CD4-positive, alpha-beta T cell treated with Interleukin-12 subunit alpha and Interleukin-12 subunit beta, for 1 hour (primary cell): ENCODE measurements at places on chromosomes 6 and 20.
A peak's percentile ranks its signal among the peaks of the same experiment; 100 is the strongest.

DNA sequence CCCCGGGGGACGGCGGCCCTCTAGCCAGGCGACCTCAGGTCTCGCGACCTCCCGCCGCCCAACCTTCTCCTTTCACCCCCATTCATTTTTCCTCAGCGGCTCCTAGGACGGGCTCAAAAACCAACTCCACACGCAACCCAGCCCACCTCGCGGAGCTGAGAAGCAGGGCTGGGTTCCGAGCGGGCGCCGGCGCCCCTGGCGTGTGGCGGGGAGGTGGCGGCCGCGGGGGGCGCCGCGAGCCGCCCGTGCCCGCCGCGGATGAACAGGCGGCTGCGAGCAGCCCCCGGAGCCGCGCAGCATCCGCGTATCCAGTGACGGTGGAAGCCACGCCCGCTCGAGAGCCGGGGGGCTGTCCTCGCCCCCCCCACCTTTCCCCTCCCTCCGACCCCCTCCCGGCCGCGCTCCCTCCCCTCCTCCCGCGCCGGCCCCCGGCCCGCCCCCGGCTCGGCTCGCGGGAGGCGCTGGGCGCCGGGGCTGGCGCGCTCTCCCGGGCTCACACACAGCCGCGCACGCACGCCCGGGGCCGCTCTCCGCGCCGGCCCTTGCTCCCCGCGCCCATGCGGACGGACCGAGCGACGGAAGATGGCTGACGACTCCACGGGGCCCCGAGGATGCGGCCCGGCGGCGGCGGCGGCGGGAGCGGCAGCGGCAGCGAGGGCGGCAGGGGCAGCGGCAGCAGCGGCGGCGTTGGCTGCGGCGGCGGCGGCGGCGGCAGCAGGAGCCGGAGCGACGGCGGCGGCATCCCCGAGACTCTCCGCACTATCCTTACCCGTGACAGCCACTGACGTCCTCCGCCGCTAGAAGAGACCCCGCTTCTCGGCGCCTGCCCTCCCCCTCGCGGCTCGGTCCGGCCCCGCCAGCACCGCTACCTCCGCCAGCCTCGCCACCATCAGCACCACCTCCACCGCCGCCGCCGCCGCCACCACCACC is at the start of gene SOBP:
Gene SOBP (plus strand): TSS at position 482 of the 930 bp plus-strand sequence. CDS start 500 bp downstream, outside the sequence.
- peak; percentile 41 for DNase-seq

DNA sequence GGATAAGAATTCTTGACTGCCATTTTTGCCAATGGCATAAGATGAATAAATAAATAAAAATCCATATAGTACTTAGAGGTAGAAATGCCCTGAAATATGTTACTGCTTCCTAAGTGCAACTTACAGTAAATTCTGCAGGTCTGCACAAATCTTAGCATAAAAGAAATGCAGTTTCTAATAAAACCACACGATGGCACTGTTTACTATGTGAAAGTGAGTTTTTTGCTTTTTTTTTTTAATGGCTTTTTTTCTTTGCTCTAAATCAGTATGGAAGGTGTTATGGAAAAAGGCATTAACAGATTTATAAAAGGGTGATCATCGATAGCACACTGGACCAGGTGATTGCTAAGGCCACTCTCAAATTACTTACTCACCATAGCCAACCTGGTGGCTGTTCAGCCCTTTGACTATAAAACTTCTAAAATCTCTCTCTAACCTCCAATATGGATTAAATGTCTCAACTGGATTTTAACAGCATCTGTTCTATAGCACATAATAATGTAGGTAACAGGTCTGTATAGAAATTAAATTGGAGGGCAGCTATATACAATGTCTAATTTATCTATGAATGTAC is 45.8 kb downstream of the AHI1 start:
- peak; percentile 54 for DNase-seq

DNA sequence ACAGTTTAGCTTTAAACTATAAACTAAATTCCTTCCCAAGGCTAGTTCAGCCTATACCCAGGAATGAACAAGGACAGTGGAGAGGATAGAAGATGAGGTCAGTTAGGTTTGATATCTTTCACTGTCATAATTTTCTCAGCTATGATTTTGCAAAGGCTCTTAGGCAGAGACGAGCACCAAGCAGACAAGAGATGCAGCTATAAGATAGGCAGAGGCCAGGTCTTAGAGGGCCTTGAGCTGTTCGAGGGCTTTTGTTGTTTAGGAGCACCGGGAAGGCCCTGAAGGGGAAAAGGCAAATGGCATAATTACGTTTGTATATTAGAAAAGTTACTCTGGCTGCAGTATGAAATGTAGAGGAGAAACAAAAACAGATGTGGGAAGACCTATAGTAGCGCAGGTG is 59.8 kb downstream of the DOP1A start:
- no peak for DNase-seq

- no peak for DNase-seq
Observed at GRCh38 chr20:3681931-3682781, at the start of gene ADAM33. ADAM33 (minus strand) TSS chr20:3682010; CDS start chr20:3682004, 6 bp downstream.

- no peak for DNase-seq
Observed at GRCh38 chr6:42337985-42338743, 113.6 kb downstream of the TRERF1 start.

DNA sequence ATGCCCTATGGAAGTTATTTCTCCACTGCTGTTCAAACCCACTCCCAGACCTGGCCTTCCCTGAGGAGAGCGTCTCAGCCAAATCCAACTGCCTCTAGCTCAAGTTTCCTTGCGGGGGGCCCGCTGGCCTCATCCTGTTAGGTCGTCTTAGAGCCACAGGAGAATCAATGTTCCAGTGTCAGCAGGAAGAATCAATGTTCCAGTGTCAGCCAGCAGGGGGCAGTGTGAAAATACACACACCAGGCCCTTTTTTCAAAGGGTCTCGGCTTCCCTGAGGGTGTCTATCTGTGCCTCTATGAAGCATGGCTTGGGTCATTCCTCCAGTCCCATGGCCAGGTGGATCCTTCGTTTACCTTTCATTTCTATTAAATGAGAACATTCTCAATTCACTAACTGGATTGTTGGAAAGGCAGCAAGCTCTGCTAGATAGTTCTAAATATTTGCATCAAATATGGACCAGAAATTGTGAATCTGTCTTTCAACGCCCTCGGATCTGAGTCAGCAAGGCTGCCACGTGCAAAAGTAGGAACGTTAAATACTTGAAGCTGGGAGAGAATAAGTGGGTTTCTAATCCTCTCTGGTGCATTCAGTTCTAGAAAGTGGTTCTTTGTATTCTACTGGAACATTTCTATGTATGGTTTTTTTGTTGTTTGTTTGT is 19.2 kb downstream of the PRND start:
- DNase-seq, result peak; percentile 70

DNA sequence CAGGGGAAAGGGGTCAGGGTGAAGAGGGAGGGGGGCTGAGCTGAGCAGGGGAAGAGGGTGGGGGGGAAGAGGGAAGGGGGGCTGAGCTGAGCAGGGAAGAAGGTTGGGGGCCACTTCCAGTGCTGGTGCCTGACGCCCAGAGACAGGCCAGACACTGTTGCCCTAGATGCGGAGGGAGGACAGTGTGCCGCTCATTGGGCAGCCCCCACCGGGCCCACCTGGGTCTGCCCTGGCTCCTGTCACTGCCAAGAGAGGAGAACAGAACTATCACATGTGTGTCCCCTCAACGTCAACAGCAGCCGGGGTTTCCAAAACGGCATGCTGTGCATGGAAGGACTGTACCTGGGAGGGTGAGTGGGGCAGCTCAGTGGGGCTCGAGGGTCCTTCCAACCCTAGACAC is 342.1 kb downstream of the CDH4 start:
- DNase-seq, result no peak

DNA sequence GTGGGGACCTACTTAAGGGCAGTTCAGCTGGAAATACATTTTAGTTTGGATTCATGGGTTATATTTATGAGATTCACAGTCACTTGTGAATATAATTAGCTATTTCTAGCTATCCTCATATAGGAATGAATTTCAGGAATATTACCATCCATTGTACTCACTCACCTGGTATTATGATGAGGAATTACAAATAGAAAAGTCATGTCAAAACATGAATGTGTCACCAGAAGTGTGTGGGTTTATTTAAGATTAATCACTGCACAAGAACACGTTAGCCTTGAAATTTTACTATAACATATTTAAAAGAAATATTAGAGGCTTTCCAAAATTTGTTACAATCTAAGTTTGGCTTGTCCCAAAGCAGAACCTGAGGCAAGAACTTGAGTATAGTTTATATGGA is 510.5 kb downstream of the PHF3 start:
- DNase-seq, result no peak

DNA sequence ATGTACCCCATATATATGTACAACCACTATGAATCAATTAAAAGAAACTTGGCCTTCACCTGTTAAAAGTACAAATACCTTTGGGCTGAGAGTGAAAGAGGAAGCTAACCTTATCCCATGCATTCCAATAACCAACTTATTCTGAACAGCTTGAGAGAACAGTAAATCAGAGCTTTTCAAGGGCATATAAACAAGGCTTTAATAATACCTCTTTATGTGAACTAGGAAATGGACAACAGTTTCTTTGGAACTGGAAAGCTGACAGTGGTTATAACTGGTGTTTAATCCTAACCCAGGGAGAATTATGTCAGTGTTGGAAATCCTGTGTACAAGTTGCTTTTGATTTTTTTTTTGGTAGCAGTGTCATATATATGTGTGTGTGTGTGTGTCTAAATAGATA is 170.5 kb downstream of the TFAP2B start:
- no peak for DNase-seq

- DNase-seq, result no peak
Observed at GRCh38 chr6:52994839-52995088, 320 bp downstream of the GSTA4 start.

DNA sequence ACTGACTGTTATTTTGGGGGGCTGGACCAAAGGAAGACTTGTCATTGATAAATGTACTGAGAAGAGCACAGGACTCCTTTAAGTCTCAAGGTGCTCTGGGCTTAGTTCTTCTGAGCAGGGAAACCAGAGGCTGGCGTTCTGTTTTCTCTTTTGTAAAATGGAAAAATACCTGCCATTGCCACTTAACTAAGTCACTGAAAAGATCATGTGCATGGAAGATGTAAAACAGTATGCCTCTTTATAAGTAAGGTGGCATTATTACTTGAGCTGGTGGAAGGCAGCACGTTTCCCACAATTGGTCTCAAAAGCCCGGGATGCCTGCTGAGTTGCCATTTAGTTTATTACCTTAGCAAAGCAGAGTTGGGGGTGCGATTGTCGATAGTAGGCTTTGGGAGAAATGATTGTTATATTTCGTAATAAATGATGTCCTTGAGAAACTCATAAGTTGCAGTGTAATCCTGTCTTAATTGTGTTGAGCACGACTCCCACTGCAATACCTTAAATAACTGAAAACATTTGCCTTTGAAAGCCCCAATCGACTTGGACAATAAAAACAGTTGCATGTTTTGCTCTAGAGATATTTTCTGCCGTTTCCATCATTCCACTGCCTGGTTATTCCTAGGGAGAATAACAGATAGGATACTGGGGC is 3.6 kb downstream of the JARID2 start:
- DNase-seq, result no peak

DNA sequence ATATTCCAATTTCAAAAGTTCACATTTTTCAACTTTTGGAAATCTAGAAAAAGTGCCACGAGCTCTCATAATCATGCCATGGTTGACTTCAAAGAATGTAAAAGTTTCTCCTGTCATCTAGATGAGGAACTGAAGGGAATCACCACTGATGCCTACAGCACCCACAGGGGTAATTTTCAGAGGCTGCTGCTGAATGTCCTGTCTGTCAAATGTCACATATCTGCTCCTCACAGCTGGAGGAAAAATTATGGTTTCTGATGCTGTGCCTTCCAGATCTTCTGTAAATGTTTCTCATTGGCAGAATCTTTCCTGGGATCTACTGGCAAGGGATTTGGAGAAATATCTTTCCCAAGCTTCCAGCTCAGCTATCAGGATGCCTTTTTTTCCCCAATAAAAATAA is 32.5 kb upstream of the TRERF1 start:
- no peak for DNase-seq

GRCh38 chr6:35973670-35974222 is 50.7 kb downstream of the SLC26A8 start:
- DNase-seq, result no peak

- no peak for DNase-seq
Observed at GRCh38 chr6:16671302-16672289, 89.7 kb downstream of the ATXN1 start.

- DNase-seq, result no peak
Observed at GRCh38 chr6:99032396-99032795, 84.7 kb upstream of the FBXL4 start.

DNA sequence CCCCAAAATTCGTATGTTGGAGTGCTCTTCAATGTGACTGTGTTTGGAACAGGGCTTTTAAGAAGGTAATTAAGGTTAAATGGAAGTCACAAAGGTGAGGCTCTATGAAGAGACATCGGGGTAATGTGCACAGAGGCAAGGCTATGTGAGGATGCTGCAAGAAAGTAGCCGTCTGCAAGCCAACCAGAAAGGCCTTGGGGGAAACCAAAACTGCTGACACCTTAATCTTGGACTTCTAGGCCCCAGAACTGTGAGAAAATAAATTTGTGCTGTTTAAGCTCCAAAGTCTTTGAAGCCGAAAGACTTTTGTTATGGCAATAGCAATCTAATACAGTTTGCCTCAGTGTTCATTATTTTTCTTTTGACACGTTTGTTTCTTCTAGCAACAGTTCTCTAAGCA is 2.4 kb upstream of the IRAK1BP1 start:
- DNase-seq, result no peak

- no peak for DNase-seq
Observed at GRCh38 chr6:142934599-142934998, 10.4 kb downstream of the HIVEP2 start.

DNA sequence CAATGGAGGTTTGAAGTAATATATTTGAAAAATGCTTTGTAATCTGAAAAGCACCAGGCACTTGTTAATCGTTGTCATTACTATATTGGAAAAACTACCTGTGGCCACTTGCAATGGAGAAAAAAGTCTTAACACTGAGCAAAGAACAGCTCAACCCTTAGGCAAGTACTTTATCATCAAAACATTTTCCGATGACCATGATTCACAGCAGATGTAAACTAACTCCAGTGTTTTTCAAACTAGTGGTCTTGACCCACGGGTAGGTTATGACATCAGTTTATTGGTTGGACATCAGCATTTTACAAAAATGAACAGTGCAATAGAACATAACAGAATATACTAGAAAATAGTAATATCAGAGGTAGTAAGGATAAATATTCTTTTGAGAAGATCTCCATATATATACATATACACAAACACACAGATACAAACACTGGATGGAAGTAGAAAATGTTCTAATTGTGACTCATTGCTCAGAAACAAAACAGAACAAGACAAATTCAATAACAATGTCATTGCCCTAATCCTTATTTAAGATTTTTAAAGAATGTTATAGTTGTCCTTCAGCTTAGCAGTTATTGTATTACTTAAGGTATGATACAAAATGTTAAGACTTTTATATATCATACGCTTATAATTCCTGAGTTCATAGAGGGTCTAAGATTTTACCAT is 123.0 kb downstream of the PLCB1 start:
- DNase-seq, result no peak

DNA sequence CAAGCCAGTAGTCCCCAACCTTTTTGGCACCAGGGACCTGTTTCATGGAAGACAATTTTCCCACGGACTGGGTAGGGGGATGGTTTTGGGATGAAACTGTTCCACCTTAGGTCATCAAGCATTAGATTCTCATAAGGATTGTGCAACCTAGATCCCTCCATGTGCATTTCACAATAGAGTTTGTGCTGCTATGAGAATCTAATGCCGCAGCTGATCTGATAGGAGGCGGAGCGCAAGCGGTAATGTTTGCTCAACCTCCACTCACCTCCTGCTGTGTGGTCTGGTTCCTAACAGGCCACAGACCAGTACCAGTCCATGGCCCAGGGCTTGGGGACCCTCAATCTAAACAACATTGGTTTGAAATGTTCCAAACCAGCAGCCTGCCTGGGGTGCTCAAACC is 137.0 kb upstream of the STXBP5 start:
- DNase-seq, result no peak
